ENCODE measurements at places on chromosomes 1 and 21.

DNA sequence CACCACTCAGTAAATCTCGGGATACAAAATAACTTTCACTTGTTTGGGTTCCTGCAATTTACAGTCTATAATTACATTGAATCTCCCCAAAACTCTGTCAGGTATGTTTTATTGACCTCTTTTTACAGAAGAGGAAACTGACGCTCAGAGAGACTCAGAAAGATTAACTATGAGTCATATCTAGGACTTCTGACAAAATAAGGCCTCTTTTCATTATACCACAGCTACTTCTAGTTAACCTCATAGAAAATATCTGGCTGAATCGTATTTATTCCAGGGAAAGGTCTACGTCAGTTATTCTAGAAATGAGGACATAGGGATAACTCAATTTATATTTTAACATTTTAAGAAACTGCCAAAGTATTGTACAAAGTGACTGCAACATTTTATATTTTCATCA is 211.1 kb upstream of the FAM78B start:
- DNase-seq = no peak

DNA sequence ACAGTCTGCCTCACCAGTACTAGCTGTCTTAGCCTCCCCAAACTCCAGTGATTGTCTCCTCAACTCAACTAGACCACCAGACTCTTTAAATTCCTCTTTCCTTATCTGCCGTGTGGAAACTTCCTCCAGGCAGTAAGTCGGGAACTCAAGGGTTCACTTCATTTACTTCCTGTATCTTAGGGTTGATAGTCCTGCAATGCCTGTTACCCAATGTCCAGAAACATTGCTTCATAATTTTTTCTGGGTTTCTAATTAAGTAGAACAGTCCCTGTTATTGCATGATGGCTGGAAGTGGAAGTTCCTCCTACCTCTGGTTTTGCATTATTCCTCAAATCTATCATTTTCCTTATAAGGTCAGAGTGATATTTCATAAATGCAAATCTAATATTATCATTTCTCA is 60.8 kb upstream of the RNF11 start:
- no peak for DNase-seq

- no peak for DNase-seq
These were observed 239.1 kb downstream of the RERE start for GRCh38 chr1:8578132-8578877.

DNA sequence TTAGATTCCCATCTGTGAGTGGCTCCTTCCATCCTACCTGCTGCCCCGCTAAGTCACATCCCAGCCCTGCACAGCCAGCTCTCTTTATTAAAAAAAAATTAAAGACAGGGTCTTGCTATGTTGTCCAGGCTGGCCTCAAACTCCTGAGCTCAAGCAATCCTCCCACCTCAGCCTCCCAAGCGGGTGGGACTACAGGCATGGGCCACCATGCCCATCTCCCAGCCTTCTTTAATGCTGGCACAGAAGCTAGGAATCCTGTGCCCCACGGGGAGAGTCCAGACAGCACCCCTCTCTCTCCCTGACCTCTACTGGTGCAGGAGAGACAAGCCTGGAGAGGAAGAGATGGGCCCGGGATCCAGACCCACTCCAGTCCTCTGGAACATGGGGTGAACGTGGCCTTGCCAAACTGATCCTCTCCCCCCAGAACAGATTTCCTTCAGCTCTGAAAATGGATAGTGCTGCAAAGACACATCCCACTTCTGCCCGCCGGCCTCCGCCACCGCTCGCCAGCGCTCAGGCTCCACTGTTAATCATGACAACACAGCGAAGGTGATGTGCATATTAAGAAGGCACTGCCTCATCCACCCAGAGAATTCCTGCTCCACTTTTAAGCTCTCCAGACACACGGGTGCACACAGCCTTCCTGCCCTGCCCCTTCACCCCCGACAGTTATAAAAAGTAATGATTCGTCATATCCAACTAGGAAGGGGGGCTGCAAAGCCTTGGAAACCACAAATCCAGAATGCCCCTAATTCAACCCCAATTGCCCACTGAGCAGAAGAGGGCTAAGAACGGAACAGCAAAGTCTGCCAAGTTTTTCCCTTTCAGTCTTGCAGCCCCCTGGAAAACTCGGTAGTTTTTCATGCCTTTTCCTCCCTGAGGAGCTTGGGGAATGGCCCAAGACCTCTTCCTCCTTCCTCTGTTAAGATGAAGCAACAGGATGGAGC is 68.1 kb downstream of the MRPL37 start:
- no peak for DNase-seq

GRCh38 chr1:229068270-229068987 is 202.5 kb upstream of the RAB4A start:
- DNase-seq = no peak

DNA sequence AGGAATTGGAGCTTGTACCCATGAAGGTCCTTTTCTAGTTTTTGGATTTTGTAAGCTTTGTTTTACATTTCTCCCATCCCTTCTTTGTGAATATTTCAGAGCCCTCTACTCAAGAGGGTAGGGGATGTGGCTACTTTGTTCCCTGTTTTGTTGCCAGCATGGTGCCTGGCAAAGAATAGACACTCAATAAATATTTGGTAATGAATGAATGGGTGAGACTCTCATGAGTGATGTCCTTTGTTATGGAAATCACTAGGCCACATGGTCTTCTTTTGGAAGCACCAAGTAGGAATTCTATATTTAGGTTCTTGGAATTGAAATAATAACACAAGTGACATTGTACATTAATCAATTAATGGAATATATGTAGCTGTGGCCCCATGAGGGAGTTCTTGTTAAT is 26.8 kb upstream of the ATP5PO start:
- no peak for DNase-seq

DNA sequence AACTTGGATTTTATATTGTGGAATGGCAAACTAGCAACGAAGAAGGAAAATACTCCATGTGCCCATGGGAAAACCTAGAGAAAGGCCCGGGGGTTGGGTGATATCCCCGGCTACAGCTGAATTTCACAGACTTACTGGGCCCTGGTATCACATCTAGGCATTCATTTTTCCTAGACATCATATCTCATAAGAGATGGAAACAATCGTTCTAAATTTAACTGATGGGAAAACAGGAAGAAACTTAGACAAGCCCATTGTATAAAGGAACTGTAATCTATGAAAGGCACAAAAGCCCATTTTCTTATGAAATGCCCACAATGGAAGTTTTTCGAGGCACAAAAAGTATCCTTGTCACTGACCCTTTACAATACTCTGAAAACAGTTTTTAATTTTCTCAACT is 407.9 kb upstream of the LYPLAL1 start:
- DNase-seq = no peak

- no peak for DNase-seq
These were observed 4.8 kb upstream of the SLC26A9 start for GRCh38 chr1:205948039-205948438.

GRCh38 chr21:41833497-41834115 is 45.5 kb downstream of the PRDM15 start:
- no peak for DNase-seq

DNA sequence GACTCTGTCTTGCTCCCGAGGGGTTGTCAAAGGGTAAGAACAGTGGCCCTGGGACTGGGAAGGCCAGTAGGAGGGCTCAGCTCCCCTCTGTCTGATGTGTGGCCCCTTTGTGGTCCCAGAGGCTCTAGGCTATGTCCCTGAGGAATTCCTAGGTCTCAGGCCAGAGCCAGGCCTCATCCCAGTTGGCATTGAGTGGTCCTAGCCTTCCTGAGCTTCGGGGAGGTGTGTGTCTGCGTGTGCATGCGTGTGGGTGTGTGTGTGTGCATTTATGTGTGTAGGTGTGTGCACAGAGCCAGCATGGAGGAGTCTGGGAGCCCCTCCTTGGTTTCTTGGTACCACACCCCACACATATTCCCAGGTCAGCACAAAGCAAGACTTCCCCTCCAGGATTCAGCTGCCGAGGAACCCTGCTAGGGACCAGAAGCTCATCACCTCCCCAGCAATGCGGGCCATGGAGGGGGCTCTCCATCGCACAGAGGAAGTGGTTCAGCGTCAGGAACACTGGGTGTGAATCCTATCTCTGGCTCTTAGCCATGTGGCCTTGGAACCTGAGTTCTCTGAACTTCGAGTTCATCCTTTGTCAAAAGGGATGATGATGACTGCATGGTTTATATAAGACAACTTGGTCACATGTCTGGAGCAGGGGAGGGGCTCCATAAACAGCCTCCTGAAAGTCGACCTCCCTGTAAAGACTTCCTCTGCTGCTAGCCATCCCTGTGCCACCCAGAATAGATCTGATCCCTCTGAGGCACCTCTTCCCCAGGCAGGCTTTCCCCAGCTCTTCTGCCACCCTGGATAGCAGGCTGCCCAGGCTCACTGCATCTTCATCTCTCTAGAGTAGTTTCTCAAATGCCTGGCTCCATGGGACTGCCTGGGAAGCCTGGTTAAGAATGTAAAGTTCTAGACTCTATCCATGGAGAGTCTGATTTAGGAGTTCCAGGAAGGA is 8.3 kb upstream of the EPS8L3 start:
- DNase-seq = no peak

- DNase-seq = peak; percentile 49
These were observed 791 bp downstream of the USP24 start for GRCh38 chr1:55214212-55214933.

DNA sequence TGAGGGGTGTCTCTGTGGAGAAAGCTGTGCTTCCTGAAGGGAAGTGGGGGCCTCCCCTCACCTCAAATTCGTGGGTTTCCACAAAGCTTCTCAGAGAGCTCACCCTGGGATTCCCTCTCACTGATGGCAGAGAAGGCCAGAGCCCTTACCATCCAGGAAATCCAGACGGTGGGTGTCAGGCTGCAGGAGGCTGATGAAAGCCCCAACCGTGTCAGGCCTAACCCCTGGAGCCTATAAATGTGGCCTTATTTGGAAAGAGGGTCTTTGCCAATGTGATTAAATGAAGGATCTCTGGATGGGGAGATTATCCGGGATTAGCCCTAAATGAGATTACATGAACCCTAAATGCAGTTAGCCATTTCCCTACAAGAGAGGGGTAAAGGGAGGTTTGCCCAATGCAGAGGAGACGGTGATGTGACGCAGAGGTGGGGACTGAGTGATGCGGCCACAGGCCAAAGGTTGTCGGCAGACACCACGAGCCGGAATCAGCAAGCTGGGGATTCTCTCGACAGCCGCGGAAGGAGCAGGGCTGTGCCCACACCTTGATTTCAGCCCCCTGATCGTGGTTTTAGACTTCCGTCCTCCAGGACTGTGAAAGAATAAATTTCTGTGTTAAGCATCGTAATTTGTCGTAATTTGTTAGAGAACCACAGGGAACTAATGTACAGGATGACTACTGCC is 82.6 kb downstream of the TOMM20 start:
- no peak for DNase-seq

- no peak for DNase-seq
These were observed 188.1 kb upstream of the KIAA0040 start for GRCh38 chr1:175380521-175381300.

GRCh38 chr1:160706526-160707235 is 4.9 kb downstream of the CD48 start:
- DNase-seq = no peak

GRCh38 chr1:203130358-203130985 is 2.9 kb downstream of the ADORA1 start:
- DNase-seq = no peak

GRCh38 chr1:172134087-172134731 is 286.3 kb upstream of the C1orf105 start:
- DNase-seq = no peak

DNA sequence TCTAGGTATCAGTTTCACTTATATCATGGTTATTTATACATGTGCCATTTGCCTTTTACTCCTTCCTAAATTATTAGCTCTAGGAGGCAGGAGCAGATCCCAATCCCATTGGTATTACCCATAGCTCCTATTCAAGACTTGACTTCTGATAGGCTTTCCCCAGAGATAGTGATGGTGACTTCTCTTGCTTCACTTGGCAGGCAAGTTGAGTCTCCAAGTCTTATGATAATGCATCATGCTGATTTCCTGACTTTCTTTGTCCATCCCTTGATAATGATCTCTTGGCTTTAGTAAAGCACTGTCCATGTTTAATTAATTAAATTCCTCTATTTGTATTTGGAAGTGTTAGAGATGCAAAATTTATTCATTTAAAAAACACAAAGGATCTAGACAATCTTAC is 253.5 kb upstream of the ADAMTS5 start:
- no peak for DNase-seq

GRCh38 chr1:72397786-72398185 is 115.4 kb upstream of the NEGR1 start:
- no peak for DNase-seq

DNA sequence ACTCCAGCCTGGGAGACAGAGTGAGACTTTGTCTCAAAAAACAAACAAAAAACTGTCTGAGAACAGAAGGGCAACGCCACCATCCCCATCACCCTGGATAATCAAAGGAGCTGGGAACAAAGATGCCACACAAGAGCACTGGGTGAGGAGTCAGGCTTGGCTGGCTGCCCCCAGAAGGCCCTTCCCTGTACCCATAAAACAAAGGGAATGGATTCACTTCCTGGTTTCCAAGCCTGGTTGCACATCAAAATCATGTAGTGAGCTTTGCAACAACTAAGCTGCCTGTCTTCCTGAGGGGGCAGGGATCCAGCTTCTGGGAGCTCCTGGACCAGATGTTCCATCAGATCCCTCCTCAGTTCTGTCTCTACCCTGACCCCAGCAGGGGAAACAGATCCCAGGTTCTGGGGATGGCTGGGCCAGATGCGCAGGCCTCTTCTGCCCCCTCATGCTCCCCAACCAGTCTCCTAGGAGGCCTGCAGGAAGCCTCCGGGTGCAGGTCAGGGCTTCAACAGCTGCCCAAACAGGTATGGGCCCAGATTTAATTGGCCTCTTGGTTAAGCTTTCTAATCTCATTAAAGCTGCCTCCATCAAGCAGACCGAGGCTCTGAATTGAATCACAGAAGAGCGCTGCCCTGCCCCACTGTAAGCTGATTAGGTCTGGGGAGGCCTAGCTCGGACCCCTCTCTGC is 97.8 kb downstream of the MRPL37 start:
- DNase-seq = no peak

Data from activated T-cell treated with anti-CD3 and anti-CD28 coated beads, Interleukin-2, amount 50 U/mL, for 1 hour (primary cell).